Right forelimb (tissue), 1 donor: ENCODE measurements at places on chromosomes 12 and 14.

- DNase-seq: peak; percentile 19
These were observed 383.3 kb downstream of the ALG10 start for GRCh38 chr12:34405286-34406227.

DNA sequence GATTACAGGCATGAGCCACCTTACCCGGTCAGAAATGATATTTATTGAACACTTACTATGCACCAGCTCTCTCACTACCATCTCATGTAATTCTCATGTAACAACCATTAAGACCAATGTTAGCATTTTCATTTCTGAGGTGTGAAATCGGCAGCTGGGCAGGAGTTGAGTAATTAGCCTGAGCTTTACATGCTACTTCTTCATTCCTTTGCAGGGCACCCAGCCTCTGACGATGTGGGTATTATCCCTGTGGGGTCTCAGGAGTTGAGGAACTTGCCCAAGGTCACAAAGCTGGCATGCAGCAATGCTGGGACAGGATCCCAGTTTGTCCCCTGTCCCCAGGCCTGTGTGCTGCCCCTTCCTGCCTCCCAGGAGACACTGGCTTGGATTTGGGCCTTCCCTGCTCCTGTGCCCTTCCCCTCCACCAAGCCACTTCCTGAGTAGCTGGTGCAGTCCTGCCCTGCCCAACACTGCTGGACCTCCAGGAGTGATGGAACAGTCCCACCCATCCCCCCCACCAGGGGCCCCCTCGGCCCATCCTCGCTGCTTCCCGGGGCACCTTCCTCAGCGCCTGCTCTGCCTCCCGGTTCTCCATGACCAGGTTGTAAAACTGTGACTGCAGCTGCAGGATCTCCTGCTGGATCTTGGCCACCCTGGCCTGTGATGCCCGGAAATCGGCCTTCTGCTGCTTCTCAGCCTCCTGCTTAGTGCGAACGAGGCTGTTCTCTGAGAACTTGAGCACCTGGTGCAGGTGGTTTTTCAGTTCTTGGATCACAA is 14.7 kb downstream of the RITA1 start:
- DNase-seq: no peak

DNA sequence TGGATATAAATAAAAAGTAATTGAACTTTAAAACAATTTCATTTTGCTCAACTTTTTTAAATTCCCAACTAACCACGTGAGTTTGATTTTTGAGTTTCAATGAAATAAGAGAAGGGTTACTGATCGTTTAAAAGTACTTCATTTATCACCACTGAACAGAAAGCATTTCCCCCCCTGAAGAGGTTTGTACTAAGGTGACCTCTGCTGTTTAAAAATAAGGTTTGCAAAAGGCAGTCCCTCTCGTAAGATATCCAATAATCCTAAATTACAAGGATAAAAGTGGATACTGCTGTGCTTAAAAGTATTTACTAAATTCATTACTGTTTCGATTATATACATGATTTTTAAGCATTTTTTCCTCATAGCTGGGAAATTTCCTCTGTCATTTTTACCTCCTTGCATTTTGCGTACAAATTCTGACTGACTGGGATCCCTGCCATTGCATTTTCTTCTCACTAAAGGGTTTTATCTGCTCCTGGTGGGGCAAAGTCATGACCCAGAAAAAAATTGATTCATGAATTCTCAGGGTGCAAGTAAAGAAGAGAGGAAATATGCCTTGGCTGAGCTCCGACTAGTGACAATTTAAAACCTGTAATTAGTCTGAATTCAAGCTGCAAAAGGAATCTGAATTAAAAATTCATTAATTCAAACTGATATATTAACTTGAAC is 463.8 kb downstream of the PRKD1 start:
- DNase-seq: no peak

GRCh38 chr12:11834931-11835330 is 185.5 kb downstream of the ETV6 start:
- no peak for DNase-seq

DNA sequence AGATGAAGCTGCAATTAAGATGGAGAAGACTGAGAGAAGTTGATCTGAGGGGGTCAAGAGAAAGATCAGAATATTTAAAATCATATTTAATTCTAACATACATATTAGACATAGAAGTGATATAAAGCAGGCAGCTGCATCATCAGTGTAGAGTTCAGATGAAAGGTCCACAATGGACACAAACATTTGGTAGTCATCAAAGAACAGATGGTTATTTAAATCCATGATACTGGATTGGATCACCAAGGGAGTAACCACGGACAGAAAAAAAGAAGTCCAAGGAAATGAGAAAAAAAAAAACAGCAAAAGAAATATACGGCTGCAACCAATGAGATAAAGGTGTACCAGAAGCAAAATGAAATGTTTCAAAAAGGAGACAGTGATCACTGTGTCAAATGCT is 20.1 kb downstream of the NOVA1 start:
- no peak for DNase-seq

- DNase-seq: no peak
These were observed 12.7 kb upstream of the GPATCH2L start for GRCh38 chr14:76138758-76139723.

DNA sequence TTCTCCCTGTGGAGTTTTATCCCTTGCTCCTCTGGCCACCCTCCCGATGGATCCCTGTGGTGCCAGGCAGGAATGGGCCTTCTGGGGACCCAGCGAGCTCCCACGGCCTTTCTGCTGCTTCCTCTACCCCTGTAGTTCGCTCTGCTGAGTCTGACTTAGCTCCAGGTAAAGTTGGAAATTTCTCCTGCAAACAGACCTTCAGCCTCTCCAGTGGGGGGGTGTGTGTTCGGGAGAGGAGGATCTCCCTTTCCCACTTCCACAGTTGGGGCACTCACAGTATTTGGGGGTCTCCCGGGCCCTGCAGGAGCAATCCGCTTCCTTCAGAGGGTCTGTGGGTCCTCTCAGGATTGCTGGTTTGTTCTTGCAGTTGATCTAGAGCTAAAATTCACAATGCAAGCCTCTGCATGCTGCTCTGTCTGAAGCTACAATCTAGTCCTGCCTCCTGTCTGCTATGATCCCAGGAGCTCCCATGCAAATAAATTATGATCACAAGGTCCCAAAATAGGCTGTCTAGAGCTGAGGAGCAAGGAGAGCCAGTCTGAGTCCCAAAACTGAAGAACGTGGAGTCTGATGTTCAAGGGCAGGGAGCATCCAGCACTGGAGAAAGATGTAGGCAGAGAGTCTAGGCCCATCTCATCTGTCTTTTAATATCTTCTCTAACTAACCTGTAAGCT is 18.3 kb downstream of the MTRFR start:
- no peak for DNase-seq

- DNase-seq: no peak
These were observed 60.7 kb downstream of the SLC38A6 start for GRCh38 chr14:61041704-61042103.

- no peak for DNase-seq
These were observed 43.8 kb downstream of the C12orf75 start for GRCh38 chr12:105374303-105374702.

DNA sequence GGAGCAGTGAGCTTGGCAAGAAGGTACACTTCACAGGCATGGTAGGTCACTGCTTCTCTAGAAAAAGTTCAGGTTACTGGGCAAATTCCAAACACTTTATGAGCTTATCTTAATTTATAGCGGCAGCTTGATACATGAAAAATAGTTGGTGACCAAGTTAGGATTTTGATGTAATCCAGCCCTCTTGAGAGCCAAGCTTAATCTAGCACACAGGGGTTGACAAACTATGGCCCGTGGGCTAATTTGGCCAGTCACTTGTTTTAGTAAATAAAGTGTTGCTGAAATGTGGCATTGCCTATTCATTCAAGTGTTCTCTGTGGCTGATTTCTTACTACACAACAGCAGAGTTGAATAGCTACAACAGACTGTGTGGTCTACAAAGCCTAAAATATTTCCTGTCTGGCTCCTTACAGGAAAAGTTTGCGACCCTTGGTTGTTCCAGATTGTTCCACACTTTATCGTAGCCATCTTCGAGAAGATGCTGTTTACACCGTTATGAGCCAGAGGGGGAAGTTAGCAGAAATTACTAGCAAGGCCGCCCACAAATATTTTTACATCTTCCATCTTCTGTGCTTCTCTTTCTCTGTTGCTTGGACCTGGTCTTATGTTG is 120.9 kb downstream of the DAAM1 start:
- no peak for DNase-seq

DNA sequence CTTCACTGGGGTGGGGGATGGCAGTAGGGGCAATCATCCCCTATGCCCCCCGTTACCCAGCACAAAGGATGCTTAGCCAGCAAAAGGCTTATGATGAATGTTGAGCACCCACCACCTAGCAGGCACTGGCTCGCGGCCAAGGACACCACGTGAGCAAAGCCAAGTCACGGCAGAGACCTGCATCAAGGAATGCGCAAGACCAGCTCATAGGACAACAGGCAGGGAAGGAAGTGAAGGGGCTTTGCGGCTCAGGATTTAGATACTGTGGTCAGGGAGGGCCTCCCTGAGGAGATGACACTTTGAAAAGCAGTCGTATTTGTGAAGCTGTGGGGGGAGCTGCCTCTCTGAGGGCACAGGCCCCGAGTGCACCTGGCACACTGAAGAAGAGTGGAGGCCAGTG is 32.8 kb downstream of the SH2B3 start:
- no peak for DNase-seq

- peak; percentile 63 for DNase-seq
These were observed 269.3 kb downstream of the DAD1 start for GRCh38 chr14:22319526-22320361.

- no peak for DNase-seq
These were observed 355.3 kb upstream of the FKBP4 start for GRCh38 chr12:2439332-2440100.

DNA sequence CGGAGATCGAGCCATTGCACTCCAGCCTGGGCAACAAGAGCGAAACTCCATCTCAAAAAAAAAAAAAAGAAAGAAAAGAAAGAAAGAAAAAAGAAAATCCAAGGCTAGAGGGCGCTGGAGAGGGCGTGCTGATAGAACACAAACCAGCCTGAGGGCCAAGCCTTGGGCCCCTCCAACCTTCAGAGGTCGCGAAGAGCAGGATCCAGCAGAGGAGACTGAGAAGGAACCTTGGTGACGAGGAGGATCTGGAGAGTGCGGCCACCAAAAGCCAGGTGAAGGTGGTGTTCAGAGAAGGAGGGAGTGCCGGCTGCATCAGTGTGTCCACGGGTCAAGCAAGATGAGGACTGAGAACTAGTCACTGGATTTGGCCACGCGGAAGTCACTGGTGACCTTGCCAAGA is 4.1 kb upstream of the DYNC1H1 start:
- no peak for DNase-seq
